ENCODE measurements at places on chromosomes 6 and 20.

- DNase-seq = no peak
Observed at GRCh38 chr6:33959661-33960344, 156.0 kb upstream of the MLN start.

GRCh38 chr6:140380427-140381218 is 1006.2 kb upstream of the CITED2 start:
- DNase-seq = no peak

DNA sequence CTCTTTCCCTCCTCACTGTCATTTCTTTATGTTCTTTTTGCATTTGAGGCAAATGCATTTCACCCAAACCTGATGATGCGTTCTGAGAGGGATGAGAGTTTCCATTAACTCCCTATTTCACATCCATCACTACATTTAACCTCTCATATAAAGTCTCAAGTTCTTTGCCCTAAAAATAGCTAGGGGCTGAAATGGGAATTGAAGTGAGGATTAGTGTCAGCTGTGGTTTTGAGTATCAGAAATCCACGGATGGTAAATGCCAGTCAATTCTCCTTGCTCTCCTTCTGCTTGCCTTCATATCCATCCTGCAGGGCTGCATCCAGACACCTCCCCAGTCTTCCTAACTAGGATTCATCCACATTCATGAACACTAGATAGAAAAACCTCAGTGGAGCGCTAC is 10.0 kb upstream of the DTNBP1 start:
- DNase-seq = no peak

DNA sequence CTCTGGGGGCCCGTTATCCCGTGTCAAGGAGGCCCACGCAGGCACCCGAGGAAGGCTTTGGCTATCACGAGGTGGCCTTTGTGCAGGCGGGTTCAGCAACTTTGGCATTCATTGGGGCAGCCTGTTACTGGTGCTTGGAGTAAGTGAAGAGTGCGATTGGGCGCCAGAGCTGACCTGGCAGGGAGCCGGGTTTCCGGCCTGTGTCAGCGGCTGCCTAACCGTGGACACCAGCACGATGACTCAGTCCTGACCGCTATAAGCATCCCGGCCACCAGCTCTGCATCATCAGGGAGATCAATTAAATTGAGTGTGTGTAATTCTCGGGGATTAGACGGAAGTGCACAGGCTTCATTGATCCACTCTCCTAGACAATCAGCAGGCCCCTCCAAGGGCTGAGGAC is 45.9 kb downstream of the CDH4 start:
- no peak for DNase-seq

- no peak for DNase-seq
Observed at GRCh38 chr6:126667728-126668127, 327.8 kb downstream of the CENPW start.

- no peak for DNase-seq
Observed at GRCh38 chr20:41166201-41167117, 29.1 kb downstream of the PLCG1 start.

GRCh38 chr6:31940256-31940664 is 5.6 kb upstream of the CFB start:
- no peak for DNase-seq

DNA sequence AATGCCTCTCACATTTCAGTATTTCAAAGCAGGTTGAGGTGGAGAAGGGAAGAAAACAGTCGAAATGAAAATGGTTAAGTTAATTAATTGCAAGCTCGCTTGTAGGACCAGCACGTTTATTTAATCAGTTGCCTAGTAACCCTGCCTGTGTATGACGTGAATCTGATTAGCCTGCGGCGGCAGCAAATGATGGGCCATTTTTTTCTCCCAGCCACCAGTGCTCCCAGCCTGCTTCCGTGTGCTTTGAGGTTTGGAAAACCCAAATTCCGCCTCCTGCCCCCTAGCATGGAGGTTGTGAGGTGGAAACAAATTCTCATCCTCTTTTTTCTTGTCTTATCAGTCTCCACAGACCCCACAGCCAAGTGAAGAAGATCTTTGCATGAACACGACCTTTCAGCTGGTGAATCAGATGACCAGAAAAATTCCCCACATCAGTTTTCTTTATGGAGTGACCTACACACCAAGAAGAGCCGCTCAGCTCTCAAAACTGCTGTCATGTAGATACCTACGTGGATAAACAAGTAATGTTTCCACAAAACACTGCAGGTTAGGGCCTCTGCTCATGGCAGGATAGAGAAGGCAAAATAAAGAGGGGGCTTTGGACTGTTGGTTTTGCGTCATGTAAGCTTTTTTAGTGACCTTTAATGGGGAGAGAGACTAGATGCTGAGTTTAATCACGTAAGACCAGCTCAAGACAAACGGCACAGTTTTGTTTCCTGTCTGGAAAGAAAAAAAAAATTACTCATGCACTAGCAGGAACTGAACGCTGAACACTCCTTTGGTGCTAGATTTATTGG is 572.9 kb upstream of the NOX3 start:
- DNase-seq = no peak

DNA sequence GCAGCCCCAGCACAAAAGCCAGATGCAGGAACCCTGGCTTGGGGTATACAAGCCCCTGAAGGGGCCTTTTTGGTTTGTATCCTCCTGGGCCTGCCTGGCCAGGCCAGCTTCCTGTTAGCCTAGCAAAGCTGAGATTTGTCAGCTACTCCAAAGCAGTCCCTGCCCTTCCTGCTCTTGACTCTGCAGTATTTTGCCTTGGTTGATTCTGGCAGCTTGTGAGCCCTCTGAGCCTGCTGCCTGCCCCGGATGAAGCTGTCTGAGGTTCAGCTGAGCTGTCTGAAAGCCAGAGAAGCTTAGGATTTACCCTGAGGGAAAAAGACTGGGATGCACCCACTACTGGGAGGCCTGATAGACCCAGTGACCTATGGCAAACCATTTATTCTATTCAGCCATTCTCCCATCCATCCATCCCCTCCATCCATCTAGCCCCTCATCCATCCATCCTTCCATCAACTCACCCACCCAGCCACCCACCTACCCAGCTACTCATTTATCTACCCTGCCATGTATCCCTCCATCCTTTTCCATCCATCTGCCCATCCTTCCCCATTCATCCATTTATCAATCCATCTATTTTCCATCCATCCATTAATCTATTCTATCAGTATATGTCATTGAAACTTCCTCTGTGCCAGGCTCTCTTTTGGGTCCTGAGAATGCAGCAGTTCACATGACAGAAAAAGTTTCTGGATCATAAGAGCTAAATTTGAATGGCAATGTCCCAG is 307.5 kb downstream of the DHX35 start:
- no peak for DNase-seq

GRCh38 chr6:28764014-28764723 is 159.6 kb downstream of the TRIM27 start:
- DNase-seq = no peak

- no peak for DNase-seq
Observed at GRCh38 chr20:37262505-37262904, 891 bp upstream of the GHRH start.

DNA sequence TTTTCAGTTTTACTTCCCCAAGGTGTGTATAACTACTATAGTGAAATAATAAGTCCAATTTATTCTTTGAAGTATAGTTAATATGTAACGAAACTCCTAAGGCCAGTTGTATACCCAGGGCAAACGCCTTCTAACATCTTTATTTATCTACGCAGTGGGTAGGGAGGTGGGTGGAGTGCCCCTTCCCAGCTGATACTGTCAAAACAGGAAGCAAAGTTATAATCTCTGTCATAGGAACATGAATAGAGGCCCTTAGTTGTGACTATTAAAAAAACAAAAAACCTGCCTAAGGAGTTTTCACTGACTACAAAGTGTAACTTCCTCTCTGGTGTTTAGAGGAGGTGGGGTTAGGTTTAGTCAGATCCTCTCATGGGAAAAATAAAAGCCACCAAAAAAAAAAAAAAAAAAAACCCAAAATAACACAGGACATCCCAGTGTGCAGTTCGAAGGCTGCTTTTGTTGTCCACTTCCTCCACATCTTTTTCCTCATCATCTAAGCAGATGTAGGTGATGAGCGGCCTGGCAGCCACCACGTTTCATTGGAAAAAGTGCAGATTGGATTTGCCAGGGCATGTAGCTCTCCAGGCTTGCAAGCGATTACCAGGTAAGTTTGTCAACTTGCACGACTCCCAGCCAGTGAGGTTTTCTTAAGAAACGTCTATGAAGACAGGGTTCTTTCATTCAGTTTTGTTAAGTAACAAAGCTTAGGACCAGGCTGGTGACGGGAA is 58.7 kb downstream of the UTRN start:
- no peak for DNase-seq

GRCh38 chr20:23005776-23006175 is 29.3 kb upstream of the SSTR4 start:
- DNase-seq = no peak

DNA sequence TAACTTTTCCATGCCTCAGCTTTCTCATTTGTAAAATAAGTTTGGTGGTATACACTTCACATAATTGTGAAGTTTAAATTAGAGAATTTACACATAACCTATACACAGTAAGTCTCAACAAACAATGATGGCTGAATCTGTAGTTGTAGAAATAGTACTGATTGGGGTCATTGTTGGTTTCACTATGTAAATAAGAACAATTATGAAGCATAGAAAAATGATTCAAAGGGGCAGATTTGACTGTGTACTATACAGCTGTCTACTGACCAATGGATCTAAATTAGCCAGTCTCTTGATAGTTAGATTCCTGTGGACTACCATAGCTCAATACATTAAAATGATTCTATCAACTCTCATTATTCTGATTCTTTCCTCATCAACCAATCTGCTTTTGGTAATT is 181.1 kb upstream of the STXBP5 start:
- DNase-seq = no peak

DNA sequence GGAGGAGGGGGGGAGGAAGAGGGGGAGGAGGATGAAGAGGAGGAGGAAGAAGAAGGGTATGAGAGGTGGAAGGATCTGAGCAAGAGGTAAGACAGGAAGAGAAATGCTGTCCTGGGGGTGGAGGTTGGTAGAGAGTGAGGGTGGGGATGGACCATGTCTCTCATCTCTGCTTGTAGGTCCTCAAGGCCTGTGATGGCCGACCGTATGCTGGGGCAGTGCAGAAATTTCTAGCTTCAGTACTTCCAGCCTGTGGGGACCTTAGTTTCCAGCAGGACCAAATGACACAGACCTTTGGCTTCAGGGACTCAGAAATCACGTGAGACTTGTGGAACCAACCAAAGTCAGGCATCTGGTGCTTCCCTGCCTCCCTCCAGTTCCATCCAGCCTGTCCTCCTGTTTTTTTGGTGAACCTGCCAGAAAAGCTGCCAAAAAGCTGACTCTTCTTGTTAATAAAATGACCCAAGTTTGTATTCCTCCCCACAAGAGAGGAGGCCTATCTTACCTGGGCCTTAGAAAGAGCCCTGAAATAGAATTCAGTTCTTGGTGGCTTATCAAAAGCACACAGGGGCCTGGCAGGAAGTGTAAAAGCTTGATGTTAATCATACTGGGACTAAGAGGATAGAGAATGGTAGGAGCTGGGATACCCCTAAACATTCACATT is 2.5 kb upstream of the C4A start:
- DNase-seq = no peak

DNA sequence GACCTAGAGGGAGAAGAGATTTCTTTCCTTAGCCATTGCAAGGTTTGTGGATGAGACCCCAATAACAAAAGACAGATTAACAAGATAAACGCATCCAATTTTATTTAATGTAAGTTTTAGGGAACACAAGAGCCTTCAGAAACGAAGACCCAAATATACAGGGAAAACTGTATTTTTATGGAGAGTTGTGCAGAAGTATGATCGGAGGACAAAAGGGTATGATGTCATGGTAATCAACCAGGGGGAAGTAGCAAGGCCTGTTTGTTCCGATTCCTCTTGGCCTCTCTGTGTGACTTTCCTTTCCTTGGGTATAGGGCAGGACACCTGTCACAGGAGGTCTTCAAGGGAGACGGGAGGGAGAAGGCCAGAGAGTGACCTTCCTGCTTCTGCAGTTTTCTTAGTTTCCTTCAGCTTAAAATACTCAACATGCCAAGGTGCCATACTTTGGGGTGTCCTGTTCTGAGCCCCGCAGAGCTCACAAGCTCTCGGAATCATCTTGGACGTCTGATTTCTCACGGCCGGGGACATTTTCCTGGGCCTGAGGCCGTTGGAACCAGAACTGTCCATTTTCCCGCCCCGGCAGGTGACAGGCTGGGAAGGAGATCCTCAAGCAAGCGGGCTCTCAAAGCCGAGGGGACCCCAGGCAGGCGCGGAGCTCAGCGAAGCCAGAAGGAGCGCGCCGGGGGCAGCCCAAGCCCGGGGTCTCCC is 21.7 kb downstream of the TMC2 start:
- DNase-seq = no peak

DNA sequence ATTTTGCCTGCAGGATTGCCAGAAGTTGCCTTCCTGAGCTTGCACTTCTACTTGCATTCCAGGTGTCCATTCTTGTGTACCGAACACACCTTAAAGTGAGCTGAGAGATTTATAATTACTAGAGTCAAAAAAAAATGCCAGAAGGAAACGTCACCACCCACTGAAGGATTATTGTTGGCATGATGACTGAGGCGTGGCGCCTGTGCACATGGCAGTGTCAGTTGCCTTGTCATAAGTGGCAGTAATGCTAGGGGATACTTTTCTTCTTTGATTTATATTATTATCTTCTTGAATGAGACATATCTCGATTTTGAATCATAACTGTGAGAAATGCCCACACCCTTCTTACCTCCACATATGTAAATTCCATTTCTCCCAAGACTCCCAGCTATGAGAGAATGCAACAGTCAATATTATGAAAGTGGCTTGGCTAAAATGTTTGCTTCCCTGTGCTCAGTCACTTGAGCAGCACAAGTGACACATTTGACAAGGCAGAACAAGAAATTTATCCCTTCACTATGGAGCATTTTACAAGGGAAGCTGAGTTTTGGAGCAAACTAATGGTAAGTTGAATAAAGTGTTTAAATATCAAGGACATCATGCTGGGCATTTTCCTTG is 149.5 kb upstream of the SASH1 start:
- DNase-seq = no peak

- no peak for DNase-seq
Observed at GRCh38 chr6:14129575-14129974, 12.0 kb downstream of the CD83 start.

- DNase-seq = no peak
Observed at GRCh38 chr20:24393903-24394302, 75.5 kb upstream of the SYNDIG1 start.

DNA sequence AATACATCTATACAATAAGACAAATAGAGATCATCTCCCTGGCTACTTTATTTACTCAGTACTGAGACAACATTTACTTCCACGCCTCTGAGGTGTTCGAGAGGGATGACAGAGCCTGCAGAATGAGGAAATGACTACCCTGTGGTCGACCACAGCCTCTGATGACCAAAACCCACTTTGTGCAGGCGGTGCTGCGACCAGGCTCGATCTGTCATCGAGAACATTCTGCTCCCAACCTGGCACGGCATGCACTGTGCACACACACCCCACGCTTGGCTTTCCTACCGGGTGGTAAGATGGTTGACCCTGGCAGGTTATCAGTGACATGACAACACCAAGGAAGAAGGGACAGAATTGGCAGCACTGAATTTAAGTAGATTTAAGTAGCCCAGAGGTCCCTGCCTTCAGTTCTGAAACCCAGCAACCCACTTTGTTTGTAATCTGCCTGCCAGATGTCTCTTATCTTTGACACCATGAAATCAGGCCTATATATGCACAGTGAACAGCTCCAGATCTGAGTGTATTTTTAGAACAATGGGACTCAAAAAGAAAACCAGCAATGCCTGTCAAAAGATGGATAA is 42.6 kb downstream of the TTI1 start:
- no peak for DNase-seq
